Prostate gland (tissue), 2 donors: ENCODE measurements at places on chromosomes 12 and 14. TPM values are rescaled to one million over a fixed set of nuclear protein-coding genes. Genes with fewer than 3 reads are reported as not detected.

GRCh38 chr12:125377093-125377492 lies 311.9 kb downstream of the AACS start:
- no peak for DNase-seq

GRCh38 chr12:27900920-27901879 lies 71.3 kb downstream of the PTHLH start:
- no peak for DNase-seq

- DNase-seq = no peak
These were observed 68.0 kb upstream of the MAX start for GRCh38 chr14:65170318-65170717.

PPM1H gene
- 46.9 TPM for total RNA-seq

- no peak for DNase-seq
These were observed 63.0 kb upstream of the PTHLH start for GRCh38 chr12:28035500-28035899.

DNA sequence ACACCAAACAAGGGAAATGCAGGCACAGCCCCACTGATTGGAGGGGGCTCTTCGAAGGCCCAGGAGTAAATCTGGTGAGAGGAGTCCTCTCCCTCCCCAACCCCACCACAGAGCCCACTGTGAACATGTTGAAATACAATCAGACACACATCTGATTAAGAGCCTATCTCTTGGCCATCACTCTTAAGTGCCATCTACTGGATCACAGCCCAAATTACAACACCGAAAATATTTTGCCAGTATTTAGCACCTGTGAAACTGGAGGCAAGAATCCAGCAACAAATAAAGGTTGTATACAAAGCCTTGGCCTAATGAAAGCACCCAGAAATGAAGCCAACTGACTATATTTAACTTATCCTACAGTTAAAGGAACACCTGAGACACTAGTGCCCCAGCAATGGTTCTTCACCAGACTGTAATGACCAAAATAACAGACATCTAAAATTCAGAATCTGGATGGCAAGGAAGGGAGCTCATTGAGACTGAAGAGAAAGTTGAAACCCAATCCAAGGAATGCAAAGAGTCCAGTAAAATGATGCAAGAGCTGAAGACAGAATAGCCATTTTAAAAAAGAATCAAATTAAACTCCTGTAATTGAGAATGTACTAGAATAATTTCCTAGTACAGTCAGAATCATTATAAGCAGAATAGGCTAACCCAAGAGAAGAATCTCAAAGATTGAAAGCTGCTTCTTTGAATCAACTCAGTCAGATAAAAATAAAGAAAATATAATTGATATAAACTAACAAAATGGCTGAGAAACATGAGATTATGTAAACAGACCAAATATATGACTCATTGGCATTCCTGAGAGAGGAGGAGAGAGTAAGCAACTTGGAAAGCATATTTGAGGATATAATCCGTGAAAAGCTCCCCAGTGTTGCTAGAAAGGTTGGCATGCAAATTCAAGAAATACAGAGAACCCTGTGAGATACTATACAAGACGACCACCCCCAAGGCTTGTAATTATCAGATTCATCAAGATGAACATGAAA lies 1117.0 kb downstream of the FLRT2 start:
- no peak for DNase-seq

- DNase-seq = no peak
These were observed 156.6 kb downstream of the TGFB3 start for GRCh38 chr14:75825147-75825592.

GRCh38 chr14:99549684-99550083 lies 54.3 kb downstream of the CCDC85C start:
- DNase-seq = no peak

RDH11 gene
- 134 TPM for total RNA-seq

GRCh38 chr14:103161054-103161397 lies 37.8 kb downstream of the TNFAIP2 start:
- DNase-seq = no peak

DNA sequence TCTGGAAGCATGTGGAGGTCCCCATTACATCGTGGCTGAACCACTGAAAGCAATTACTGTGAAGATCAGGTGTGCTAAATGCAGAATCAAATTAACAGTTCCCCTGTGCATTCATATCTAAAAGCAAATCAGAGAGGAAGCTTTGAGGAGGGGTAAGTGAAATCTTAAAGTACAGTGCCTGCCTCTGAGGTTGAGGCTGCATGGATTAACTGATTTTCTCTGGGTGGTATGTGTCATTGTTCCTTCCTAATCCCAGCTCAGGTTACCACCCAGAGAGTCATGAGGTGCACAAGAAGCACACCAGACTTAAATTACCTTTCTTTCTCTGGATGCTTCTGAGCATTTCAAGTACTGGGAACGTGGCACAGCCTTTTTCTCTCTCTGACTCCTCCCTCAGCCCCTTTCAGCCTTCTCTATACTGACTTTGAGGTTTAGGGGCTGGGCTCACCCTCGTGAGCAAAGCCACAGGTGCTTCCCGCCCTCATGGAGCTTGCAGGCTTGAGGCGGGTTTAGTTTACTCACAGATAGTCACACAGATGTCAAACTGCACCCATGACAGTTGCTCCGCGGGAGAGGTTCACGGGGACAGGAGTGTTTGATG lies 237.6 kb upstream of the CRY1 start:
- no peak for DNase-seq

DNA sequence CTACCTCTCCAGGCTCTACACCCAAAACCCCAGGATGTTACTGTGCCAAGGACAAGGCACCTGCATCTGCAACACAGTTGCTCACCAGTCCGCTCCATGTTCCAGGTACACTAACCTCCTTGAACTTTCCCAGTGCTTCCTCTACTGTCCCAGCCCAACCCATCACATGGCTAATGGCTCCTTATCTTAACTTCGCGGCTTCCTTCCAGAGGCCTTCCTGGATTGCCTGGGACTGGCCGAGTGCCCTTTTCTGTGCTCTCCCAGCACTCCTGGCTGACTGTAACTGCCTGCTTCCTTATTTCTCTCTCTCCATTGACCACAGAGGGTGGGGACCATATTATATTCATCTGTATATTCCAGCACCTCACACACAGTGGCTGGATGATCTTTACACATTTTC lies 20.9 kb downstream of the POMT2 start:
- no peak for DNase-seq

GOLGA3 gene
- total RNA-seq = 99.1 TPM

DNA sequence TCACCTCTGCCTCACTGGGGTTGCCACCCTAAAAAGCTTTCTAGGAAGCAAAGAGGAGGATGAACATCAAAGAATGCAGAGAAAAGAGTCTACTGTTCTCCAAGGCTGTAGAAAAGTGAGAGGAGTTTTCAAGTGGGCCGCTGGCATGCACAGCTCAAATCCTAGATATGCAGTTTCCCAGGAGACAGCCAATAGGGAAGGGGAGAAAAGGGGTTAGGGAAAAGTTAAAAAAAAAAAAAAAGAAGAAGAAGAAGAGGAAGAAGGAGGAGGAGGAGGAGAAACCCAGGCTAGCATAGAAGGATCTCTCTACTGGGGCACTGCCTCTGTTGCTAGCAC lies 682 bp downstream of the BATF start:
- no peak for DNase-seq

GRCh38 chr14:33618361-33619105 lies 332.3 kb downstream of the EGLN3 start:
- no peak for DNase-seq

GRCh38 chr14:61466249-61466904 lies 145.0 kb downstream of the PRKCH start:
- no peak for DNase-seq

SNRPF gene
- 8.3 TPM for total RNA-seq

SRGAP1 gene
- total RNA-seq = 16.1 TPM
